ENCODE measurements at places on chromosomes 1 and 21.

DNA sequence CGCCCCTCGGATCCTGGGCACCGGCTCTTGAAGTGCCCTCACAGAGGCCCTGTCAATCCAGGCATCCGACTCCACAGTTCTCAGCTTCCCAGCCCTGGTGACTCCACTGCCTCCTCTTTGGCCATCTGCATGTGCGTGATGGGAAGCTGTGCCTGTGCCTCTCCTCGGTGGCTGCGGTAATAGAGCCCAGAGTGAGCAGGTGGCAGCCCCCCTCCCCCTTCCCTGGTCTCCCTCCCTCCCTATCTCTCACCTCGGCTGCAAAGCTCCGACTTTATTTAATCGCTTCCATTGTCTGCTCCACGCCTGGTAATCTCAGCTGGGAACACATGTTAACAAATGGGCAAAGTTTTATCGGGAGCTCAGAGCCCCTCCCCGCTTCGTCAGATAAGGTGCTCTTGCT lies 91.9 kb downstream of the IGSF21 start:
- DNase-seq = no peak

- DNase-seq = no peak
Observed at GRCh38 chr1:158035976-158036583, 42.6 kb downstream of the KIRREL1 start.

DNA sequence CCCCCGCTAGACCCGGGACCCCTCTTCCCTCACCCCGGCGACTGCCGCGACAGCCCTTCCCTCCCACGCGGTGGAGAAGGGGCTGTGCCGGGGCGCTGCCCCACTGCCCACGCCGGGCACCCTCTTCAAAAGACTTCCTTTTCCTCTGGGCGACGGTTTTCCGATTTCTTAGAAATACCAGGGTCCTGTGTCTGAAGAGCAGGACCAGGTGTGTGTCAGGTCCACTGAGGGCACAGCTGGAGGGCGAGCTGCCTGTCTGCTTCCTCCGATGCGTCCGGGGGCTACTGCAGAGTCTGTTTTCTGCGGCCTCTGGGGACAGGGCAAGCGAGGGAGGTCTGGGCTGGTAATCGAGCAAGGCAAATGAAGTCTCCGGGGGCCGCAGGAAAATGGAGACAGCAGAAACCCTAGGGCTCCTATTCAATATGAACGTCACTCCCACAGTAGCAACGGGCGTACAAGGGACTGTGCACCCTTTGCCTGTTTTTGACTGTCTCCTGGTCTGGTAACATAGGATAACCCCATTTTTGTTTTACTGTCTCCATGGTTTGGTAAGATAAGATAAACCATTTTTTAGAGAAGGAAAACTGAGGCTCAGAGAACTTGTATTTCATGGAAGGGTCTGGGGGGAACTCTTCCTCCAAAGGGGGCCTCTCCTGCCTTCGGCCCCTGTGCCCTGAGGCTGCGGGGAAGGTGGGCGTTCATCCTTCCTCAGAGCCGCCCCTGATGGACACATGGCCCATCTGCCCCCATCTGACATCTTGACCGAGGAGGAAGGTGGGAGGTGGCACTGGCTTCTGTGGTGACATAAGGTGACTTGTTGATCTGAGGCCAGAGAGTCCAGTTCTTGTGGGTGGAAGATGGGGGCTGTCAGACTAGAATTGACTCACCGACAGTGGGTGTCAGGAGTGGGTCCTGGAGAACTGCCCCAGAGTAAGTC lies 970 bp downstream of the TNFRSF1B start:
- DNase-seq = no peak

DNA sequence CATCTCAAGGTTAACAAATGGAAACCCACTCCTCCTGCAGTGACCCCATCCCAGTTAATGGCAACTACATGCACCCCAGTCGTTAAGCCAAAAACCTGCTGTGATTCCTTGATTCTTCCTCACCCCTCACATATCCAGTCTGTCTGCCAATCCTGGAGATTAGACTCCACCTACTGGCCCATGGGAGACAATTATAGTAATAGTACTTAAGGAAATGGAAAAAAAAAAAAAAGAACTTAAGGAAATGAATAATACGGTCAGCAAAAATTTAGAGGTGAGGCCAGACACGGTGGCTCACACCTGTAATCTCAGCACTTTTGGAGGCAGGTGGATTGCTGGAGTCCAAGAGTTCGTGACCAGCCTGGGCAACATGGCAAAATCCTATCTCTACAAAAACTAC lies 7.0 kb downstream of the NOL9 start:
- DNase-seq = no peak

GRCh38 chr1:210917560-210918169 lies 216.3 kb downstream of the KCNH1 start:
- DNase-seq = no peak

GRCh38 chr1:190975827-190976226 lies 498.2 kb upstream of the BRINP3 start:
- no peak for DNase-seq

DNA sequence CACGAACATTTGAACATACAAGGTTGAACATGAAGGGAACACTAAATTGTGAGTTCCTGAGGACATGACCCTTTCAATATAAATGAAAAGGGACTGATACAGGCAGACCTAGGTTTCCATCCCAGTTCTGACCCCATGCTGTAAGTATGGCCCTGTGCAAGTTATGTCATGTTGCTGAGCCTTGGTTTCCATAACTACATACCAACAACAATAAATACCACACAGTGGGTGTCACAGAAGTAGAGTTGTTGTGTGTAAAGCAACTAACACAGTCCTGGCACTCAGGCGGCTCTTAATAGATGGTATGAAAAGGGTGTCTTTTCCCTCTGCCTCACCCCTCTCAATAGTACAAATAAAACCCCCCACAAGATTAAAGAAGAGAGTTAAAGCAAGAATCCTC lies 140.8 kb downstream of the LMX1A start:
- DNase-seq = no peak

- no peak for DNase-seq
Observed at GRCh38 chr1:6373961-6374720, 19.4 kb downstream of the ACOT7 start.

Data from GM04504 (cell line).